Stimulated activated CD8-positive, alpha-beta memory T cell treated with anti-CD3 and anti-CD28 coated beads, Interleukin-4, amount 100 ng/mL, for 4 hours (primary cell): ENCODE measurements at places on chromosomes 7 and 10.

DNA sequence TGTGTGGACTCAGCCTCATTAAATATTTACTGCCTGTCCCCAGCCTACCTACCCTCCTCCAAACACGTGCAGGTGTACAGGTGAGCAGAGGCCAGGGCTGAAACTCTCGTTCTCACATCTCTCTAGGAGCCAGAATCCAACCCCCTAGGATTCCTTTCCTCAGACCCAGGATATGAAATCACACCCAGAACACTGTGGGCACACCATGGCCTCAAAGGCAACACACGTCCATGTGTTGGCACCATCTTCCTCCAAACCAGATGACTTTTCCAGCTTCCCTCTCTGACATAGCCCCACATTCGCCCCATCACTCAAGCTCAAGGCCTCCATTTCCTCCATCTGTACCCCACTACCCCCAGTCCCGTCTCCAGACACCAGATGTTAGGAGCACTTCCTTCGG, 51.8 kb upstream of the DUSP5 start:
- no peak for DNase-seq

- DNase-seq = no peak
Measured at GRCh38 chr10:122344741-122345258, 29.7 kb upstream of the PLEKHA1 start.

GRCh38 chr7:121741896-121742295, 131.1 kb upstream of the PTPRZ1 start:
- DNase-seq = no peak

- DNase-seq = no peak
Measured at GRCh38 chr7:152924826-152925411, 165.4 kb downstream of the ACTR3B start.

GRCh38 chr10:22853906-22854447, 73.9 kb upstream of the ARMC3 start:
- no peak for DNase-seq

GRCh38 chr7:2608921-2609411, 22.8 kb upstream of the TTYH3 start:
- DNase-seq = no peak

DNA sequence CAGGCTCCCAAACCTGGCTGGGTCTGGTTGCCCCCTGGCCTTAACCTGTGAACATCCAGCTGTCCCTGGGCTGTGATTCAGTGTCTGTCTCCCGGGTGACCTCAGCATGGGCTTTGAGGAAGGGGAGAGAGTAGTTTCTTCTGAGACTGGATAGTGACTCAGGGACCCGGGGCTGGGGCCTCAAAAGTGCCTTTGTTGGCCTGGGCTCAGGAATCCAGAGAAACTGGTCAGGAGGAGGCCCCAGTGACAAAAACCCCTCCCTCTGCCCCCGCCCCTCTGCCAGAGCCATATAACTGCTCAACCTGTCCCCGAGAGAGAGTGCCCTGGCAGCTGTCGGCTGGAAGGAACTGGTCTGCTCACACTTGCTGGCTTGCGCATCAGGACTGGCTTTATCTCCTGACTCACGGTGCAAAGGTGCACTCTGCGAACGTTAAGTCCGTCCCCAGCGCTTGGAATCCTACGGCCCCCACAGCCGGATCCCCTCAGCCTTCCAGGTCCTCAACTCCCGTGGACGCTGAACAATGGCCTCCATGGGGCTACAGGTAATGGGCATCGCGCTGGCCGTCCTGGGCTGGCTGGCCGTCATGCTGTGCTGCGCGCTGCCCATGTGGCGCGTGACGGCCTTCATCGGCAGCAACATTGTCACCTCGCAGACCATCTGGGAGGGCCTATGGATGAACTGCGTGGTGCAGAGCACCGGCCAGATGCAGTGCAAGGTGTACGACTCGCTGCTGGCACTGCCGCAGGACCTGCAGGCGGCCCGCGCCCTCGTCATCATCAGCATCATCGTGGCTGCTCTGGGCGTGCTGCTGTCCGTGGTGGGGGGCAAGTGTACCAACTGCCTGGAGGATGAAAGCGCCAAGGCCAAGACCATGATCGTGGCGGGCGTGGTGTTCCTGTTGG, at the start of gene CLDN4:
Gene CLDN4 (plus strand): TSS at position 316 of the 903 bp plus-strand sequence. CDS start 206 bp downstream, at position 522.
- DNase-seq = no peak

DNA sequence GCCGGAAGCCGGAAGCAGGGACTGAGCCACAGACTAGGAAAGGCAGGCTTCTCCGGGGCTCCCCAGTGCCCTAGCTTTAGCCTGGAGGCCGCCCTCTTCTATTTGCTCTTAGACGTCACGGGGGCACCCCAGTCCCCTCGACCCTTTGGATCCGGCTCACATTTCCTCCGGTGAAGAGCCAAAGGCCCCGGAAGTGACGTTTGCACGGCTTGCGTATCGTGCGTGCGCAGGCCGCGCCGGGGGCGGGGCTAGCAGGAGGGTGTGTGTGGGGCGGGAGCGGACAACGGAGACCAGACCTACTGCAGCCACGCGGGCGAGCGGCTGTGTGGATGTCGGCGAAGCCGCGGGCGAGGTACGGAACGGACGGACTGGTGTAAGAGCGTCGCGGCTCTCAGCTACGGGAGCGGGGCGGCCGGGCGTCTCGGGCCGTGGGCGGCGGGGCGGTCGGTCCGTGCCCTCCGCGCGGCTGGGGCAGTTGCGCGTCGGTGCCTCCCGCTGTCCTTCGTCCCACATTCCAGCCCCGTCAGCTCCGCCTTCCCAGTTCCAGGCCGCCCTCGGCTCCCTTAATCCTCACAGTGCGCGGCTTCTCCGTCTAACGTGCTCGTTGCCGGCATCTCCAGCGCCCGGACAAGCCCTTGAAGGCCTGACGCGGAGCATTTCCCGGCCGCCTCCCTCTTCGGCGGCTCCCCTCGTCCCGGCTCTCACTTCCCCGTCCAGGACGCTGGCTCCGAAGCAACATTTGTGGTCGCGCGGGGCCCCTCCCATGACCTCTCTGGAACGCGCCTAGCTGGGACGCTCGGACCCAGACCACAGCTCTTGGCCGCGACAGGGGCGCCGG, 25.8 kb downstream of the KCTD7 start:
- peak; percentile 93 for DNase-seq

GRCh38 chr7:106735637-106736036, 74.7 kb upstream of the CCDC71L start:
- no peak for DNase-seq

DNA sequence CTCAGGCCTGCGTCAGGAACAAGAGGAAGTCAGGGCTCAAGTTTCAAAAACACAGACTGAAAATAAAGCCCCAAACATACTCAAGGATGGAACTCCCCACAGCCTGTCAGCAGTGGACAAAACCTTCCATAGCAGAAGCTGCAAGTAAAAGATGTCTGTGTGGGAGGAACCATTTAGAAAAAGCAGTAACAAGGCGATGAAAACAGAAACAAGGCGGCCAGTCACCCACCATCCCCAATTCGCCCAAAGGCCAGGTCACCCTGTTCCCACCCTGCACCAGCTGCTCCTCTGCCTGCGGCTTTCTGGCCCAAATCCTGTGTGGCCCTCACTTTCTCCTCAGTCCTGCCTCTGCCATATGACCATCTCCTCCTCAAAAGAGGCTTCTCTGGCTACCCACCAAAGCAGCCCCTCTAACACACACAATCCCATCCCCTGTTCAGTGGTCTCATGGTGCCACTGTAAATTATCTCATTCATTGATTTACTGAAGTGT, 27.8 kb downstream of the KCNMA1 start:
- DNase-seq = no peak

DNA sequence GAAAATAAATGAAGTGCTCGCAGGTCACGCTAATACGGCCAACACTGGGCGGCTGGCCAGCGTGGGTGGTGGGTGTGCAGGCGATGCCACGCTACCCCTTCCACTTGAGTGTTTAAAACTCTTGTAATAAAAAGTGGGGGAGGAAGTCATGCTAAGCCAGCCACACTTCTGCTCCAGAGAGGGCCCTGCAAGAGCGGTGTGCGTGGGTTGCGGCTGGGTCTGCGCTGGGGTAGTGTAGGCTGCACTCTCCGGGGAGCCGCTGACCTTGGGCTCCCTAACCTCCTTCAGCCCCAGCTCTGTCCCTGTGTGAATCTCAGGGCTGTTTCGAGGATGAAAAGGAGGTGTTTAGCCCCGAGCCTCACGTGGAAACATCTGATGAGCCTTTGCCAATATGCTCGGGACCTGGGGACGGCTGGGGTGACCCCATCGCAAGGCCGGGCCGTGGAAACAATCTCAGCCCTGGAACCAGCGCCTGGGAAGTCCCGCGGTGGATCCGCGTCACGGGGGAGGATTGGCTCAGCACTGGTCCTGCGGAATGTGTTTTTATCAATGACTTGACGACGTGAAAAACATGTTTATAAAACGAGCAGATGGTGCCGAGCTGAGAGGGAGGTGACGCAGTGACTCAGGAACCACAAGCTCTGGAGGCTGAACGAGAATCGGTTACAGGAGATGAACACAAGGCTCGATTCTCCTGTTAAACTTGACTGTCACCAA, 278.5 kb downstream of the DNAJB6 start:
- no peak for DNase-seq

- DNase-seq = no peak
Measured at GRCh38 chr7:22698767-22699166, 28.2 kb upstream of the IL6 start.

DNA sequence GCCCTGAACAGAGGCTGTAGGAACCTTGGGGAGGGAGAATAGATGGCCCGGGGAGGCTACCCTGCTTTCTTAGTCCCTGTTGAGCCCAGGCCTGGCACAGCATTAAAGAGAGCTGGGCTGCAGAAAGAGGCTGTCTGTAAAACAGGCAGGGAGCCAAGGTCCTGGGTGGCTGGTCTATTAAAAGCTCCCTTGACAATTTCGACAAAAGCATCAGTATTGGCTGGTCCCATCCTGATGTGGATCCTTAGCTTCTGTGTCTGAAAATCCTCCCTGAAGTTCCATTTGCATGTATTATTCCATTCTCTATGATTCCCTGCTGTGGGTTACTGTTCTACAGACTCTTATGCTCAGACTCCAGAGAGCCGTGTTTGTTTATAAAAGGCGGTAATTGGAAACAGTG, 158.5 kb downstream of the GALNT17 start:
- no peak for DNase-seq

DNA sequence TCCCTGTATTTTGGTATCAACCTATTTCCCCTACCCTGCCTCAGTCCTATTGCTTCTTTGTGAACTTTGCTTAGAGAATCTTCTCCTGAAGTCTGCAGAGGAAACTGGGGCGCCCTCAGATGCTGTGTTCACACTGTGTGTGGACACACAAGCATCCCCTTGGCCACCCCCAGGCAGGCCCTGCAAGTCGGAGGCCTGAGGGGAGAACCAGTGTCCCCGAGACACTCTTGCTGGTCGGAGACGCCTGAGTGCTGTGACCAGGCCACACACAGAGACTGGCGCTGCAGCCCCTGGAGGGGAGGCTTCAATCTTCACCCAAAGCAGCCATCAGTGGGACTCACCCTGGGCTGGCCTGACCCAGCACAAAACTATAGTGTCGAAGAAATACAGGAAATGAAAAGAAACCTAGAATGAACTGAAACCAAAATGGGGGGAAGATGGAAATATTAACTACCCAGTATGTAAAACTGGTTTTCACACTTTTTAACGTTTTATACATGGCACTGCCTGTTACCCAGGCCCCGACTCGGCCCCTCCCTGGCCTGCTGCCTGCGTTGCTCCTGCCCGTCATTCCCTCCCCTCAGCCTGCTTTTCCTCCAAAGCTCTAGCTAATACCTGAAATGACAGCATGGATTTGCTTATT, 48.4 kb upstream of the FAM20C start:
- DNase-seq = no peak

DNA sequence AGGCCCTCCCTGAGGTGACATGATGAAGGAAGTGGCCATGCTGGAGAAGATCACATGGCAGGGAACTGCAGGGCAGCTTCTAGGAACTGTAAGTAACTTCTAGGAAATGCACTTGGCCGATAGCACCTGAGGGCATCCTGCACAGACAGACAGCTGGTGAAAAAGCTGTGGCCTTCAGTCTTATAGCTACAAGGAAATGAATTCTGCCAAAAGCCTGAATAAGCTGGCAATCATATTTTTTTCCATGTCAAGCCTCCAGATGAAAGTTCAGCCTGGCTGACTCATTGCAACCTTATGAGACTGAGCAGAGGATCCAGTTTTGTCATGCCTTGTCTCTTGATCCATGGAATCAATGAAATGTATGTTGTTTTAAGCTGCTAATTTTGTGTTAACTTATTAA, 91.1 kb upstream of the CACNA2D1 start:
- no peak for DNase-seq

DNA sequence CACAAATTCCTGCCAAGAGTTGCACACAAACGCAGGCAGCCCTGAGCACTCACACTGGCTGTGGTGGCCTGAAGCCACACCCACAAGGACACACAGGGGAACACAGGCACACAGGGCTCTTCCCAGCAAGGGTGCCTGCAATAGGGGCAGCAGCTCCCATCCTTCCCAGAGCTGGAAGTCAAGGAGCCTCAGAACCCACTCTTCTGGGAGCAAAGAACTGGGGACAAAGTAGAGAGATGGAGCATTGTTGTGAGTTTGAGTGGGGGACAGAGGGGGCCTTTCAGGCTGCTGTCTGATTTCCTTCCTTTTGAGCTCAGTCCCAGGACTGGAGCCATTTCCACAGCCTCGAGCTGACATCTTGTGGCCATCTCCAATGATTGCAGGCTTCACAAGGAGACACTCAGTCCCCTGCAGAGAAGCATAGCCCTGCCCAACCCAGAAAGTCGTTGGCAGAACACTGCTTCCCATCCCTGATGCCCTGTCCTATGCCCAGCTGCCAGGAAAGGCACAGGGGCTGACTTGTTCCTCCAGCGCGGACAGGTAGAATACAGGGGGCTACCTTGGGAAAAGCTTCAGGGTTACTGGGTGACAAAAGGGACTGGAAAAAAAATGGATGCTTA, 34.4 kb upstream of the SLF2 start:
- no peak for DNase-seq

DNA sequence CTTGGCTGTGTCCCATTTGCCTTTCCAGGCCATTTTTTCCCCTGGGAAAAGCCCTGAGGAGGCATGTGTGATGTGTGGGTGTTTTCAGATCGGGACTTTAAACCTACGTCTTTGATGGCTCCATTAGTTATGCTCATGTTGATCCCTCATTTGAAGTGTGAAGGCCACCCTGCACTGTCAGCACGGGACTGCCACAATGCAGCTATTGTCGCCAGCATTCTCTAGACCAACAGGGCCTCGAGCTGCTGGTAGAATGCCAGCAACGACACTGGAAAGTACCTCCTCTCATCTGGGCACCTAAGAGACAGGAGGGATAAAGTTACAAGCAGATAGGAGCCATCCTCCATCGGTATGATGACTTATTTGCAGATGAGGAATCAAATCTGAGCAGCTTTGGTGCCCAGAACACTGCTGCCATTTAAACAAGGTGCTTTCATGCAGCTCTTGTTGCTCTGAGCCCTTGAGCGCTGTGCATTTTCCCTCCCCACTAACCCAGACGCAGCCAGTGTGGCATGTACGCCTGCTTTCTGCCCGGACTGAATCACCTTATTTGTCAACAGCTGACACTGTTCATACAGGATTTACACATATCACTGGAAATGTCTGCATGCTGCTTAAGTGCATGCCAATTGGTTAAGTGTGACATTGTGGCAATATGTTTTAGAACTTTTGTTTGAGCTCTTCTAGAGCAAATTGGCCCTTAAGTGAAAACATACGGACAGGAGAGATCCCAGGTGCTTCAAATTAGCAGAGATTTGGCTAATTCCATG, 175.0 kb upstream of the PITRM1 start:
- DNase-seq = no peak
